ENCODE measurements at places on chromosomes 5 and 9.

DNA sequence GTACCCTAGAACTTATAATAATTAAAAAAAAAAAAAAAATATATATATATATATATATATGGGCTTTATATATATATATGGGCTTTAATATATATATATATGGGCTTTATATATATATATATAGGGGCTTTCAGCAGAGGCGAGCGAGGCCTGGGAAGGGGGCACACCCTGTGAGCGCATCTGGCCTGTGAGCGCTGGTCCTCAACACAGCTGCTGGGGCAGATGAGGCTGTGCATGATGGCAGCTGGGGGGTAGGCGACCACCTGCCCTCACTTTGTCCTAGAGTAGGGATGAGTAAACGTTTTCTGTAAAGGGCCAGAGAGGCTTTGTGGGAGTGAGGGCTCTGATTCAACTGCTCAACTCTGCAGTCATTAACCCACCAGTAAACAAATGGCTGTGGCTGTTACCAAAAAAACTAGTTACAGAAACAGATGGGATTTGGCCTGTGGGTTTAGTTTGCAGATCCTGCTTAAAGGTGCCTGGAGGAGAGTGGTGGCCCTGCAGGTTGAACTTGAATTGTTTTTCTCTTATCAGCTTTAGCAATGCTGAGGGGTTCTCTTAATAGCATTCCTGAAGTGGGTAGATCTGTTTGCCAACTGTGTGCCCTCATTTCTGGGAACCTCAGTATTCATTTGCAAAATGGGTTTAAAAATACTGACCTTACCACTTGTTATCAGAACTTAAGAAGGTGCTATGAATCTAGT lies 88.1 kb upstream of the EPB41L4B start:
- no peak for DNase-seq

DNA sequence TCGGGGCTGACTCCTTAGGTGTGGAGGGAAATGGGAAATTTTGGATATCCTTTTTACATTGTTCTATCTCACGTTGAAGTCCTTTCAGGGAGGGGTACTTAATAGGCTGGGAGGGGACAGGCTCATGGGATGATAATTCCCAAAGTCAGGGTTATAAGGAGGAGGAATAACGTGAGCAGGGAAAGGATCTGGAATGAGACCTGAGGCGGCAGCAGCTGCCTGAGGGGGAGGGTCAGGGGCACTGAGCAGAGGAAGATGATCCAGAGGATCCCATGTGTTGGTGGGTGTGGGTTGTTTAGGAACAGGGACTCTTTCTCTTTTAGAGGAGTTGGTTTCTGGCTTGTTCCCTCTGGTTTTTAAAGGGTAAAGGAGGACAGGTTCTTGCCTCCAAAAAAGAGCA lies 18.7 kb downstream of the IFT74 start:
- DNase-seq: no peak

- no peak for DNase-seq
Measured at GRCh38 chr9:121362813-121363621, 7.0 kb downstream of the STOM start.

GRCh38 chr9:7912037-7912535 lies 112.5 kb upstream of the DMAC1 start:
- DNase-seq: no peak

DNA sequence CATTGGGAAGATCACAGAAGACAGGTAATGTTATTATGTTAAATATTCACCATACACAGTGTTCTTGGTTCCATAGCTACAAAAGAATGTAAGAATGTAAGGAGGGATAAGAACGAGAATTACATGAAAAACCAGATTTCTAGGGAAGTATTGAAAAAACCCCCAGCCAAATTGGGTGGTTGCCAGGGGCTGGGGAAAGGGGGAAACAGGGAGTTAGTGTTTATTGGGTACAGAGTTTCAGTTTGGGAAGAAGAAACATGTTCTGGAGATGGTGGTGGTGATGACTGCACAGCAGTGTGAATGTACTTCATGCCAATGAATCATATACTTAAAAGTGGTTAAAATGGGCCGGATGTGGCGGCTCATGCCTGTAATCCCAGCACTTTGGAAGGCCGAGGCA lies 40.3 kb downstream of the GLRX start:
- no peak for DNase-seq

All from CD4-positive, alpha-beta T cell treated with Interleukin-17A for 1 hour (primary cell).